ENCODE measurements at places on chromosomes 3 and 15. TPM values are rescaled to one million over a fixed set of nuclear protein-coding genes. Genes with fewer than 3 reads are reported as not detected.

The MON1A gene
- total RNA-seq = 11.3 TPM

The LHFPL4 gene
- total RNA-seq = 0.09 TPM

The CEP63 gene
- total RNA-seq = 25.1 TPM

The CISH gene
- 0.57 TPM for total RNA-seq

The GPR15 gene
- not detected for total RNA-seq

The C3orf85 gene
- not detected for total RNA-seq

The VEPH1 gene
- total RNA-seq = 98.0 TPM

The PIF1 gene
- 7.2 TPM for total RNA-seq

The FRMD4B gene
- 0.14 TPM for total RNA-seq

The AP3B2 gene
- total RNA-seq = 0.43 TPM

The CTDSPL gene
- total RNA-seq = 22.2 TPM

The SEMA6D gene
- 22.9 TPM for total RNA-seq

The SLC28A2 gene
- not detected for total RNA-seq

The FEM1B gene
- 34.9 TPM for total RNA-seq

The SAXO2 gene
- 0.65 TPM for total RNA-seq

The SEMA3B gene
- 31.8 TPM for total RNA-seq

The ERC2 gene
- not detected for total RNA-seq

Data from smooth muscle cell of bladder (primary cell).